Caco-2 (cell line): ENCODE measurements at places on chromosomes 1 and 21.

DNA sequence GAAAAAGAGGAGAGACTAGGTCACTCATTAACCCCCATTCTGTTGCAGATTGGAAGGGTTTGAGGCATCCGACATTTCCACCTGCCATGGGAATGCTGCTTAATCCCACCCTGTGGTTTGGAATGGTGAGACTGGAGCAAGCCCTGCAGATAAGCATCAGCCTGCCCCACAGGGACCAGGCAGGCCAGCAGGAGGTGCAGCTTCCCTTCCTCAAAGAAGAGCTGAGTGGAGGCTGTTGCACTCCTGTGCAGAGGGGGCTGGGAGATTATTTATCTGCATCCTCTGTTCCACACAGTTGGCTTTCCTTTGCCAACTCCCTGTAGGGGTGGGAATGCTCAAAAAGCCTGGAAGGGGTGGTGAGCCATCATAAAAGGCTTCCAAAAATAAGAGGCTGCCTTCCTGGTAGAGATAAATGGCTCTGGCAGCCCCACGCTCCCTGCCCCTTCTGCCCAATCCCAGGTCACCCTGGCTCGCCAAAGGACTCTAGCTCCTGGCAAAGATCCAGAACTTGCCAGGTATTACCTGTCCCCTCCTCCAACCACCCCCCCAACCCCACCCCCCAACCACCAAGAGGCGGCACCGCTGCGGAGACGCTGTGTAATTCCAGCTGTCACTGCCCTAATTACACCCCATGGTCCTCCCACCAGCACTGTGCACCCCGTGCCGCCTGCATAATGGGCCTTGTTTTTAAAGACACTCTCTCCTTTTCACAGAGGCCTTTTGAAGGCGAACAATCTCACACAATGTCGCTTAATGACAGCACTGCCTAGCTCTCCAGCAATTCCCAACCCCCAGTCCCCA is 83.0 kb upstream of the ZC3H12A start:
- DNase-seq = no peak

DNA sequence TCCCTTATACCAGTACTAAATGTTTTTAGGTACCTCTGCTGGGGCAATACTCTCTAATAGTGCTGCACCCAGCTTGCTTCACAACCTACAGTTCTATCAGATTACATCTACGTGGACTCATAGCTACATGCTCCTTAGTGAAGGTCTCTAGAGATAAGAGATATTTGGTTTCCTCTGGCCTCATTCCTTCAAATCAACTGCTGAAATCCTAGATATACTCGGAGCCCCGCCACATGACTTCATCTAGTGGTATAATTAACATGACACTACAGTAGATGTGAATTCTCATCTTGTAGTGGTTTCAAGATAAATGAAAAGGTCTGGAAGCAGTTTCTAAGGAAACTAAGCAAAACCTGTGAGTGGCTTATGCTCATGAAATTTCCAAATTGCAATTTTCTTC is 115.4 kb downstream of the SMYD2 start:
- no peak for DNase-seq

DNA sequence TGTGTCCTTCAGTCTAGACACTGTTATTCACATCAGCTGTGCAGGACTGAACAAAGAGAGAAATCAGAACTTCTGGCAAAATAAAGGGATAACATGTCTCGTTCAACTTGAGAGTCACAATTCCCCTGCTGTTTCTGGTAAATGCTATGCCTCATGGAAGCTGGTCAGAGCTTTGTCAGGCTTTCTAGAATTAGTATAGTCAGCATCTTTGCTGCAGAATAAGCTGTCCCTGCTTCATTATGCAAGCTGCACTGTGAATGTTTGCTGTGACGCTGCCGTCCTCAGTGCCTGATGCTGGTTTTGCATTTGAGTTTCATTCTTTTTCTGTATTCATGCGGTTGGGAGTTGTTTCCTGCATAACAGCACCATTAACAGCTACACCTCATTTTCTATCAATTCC is 96.4 kb upstream of the KCNJ6 start:
- no peak for DNase-seq

- DNase-seq = no peak
These were observed 19.8 kb upstream of the GTF2B start for GRCh38 chr1:88911161-88911560.

- DNase-seq = no peak
These were observed 172.5 kb downstream of the CTH start for GRCh38 chr1:70583522-70583921.

GRCh38 chr1:81605023-81605422 is 195.7 kb upstream of the ADGRL2 start:
- DNase-seq = no peak

DNA sequence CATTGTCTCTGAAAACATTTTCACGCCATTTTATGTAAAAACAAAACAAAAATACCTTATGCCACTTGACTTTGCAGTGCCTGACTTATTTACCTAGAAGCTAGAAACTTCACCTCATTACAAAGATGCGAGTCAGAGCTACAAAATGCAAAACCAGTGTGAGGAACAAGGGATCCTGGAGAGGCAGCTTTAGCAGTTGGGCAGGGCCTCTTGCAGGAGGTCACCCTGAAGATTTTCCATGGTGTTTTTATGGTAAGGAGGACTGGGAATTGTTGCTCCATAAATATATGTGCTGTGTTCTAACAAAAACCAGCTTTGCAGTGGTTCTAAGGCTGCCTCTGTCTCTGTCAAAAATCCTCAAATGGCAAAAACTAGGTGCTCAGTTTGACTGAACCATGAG is 36.4 kb upstream of the TARBP1 start:
- DNase-seq = no peak
